Left ventricle myocardium inferior (tissue), 1 donor: ENCODE measurements at places on chromosomes 2 and 18. TPM values are rescaled to one million over a fixed set of nuclear protein-coding genes. Genes with fewer than 3 reads are reported as not detected.

COL5A2 gene
- total RNA-seq = 9.3 TPM

TSN gene
- total RNA-seq = 42.6 TPM

DNA sequence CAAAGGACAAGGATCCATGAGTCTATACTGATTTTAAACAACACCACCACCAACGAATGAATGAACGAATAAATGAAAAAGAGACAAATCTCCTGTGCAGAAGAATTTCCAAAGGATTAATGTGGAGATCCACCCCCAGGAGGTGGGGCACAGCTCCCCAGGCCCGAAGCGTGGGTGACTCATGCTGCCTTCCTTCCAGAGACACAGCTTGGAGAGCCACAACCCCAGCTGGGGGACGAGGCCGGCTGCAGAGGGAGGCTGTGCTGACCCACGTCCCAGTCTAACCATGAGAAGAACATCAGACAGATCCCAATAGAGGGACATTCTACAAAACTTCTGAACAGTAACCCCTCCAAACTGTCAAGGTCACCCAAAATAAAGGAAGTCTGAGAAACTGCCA lies 557.3 kb upstream of the SALL3 start:
- no peak overlapping the region for H3K27ac ChIP-seq
- no peaks in the 10 kb centered on the region for H3K4me1 ChIP-seq
- no peak for DNase-seq
- no peaks in the 10 kb centered on the region for H3K36me3 ChIP-seq
- no peak overlapping the region for H3K4me3 ChIP-seq

- peaks cover 63% of the 10 kb centered on the region for H3K4me1 ChIP-seq
- no peaks in the 10 kb centered on the region for H3K36me3 ChIP-seq
- no peaks in the 10 kb centered on the region for H3K27me3 ChIP-seq
Measured at GRCh38 chr2:9207641-9208311, 1.2 kb downstream of the ASAP2 start.
